ENCODE measurements at places on chromosomes 4 and X.

DNA sequence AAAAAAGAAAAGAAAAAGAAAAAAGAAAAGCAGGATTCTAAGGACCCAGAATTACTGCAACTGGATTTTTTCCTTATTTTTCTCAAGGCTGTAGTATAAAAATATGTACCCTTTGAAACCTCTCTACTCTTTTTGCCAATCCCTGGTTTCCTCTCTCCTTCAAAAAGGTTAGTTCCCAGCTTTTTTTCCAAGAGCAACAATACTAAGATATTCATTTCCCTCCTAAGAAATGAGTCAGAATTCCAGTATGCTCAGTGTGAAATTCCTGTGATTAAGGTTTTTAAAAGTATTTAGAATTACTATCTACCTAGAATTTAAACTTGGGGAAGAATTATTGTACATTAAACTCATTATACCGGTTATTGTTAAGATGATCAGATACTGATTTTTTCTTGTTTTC, 22.0 kb downstream of the SMIM14 start:
- DNase-seq: no peak

DNA sequence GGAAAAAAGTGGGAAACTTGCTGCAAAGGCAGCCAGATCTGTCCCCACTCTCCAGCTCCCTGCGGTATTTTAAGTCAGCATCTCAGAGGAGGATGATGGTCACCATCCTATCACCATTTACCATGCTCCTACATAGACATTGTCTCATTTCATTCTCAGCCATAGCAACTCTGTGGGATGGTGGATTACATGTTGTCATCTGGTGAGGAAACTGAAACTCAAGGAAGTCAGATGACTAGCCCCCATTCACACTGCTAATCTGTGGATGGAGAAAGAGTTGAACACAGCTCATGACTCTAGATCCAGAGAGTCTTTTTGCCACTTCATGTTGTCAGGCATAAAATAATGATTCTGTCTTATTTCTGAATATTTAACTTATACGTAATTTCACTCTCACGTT, 323.5 kb downstream of the PTTG2 start:
- no peak for DNase-seq

DNA sequence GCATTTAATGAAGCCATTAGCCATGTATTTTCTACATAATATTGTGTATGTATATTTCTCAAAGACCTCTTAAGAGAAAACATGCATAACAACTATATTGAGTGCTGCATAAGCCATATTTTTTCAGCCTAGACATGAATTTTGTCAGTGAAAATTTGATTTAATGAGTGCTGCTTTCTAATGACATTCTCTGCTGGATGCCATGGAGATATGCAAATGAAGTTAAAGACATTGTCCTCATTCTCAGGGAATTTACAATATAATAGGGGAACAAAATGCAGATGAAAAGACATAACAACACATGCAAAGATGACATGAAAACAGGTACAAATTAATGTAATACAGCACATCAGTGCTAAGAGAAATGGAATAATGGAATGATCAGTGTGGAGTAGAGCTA, 118.7 kb downstream of the ATOH1 start:
- no peak for DNase-seq

- no peak for DNase-seq
Observed at GRCh38 chrX:40623665-40624064, 437 bp downstream of the MPC1L start.

GRCh38 chrX:4094926-4095325, 381.5 kb upstream of the PRKX start:
- no peak for DNase-seq

- no peak for DNase-seq
Observed at GRCh38 chr4:142777045-142777743, 68.9 kb downstream of the INPP4B start.

DNA sequence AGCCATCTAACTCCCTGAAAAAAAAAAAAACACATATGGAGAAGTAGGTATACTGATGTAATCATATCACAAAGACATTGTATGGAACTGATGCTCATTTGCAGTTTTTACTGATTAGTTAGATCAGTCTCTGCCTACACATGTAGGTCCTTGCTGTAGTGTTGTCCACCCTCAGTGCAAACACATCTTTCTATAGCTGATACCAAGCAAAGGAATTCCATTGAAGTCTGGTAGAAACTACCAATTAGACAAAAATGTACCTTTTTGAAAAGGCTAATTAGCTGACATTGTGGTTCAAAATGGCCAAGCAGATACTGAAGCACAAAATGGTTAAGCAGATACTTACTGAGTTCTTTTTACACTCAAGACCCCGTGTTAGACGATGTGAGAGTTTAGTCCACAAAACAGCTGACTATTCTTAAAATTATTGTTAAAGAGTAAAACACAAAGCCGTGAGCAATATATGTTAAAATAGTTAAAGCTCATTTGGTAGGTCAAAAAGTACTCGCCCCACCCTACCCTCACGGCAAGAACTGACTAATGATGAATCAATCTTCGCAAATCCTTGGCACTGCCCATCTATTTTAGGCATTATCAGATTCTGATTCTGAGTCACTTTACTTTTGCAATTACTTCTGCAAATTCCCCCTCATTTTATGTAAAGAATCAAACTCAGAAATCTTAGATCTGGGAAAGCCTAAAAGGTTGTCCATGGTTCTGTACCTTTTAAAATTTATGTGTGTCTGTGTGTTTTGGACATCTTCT, 40.4 kb downstream of the COL4A6 start:
- DNase-seq: no peak

DNA sequence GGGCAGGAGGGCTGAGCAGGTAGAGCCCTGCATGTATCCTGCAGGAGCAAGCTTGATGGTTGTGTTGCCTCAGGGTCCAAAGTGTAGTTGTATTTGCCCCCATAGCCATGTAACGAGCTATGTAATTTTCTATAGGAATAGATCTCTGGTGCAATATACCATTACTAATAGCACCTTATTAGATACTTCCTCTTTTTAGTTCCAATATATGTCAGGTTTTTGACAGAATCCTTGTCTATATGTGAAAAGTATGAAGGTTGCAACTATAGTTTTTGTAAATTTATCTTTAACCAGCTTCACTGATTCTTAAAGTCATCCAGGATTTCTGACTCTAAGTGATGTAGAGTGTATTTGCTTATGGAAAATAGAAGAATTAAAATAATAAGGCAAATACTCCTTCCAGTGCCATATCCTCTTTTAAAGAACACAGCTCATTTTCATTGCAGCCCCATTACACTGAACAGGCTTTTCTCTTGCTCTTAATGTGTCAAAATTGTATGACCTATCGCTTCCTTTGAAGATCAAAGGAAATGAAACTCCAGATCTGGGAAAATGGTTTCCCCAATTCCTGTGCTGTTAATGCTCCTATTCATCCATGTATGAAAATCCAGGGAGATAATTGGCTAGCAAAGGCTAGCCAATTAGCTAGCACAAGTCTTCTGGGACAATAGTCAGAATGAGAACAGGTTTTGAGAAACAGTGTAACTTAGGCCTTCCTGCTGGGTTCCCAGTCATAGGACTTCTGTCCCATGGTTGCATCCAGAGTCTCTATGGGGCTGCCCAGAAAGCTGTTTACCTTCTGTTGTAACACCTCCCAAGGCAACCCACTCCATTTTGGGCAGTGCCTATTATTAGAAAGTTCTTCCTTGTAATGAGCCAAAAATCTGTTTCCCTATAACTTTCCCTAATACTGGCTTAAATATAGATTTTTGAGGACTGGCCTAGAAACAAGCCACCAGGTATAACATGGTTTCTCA, 90.6 kb downstream of the TSPAN7 start:
- DNase-seq: no peak

DNA sequence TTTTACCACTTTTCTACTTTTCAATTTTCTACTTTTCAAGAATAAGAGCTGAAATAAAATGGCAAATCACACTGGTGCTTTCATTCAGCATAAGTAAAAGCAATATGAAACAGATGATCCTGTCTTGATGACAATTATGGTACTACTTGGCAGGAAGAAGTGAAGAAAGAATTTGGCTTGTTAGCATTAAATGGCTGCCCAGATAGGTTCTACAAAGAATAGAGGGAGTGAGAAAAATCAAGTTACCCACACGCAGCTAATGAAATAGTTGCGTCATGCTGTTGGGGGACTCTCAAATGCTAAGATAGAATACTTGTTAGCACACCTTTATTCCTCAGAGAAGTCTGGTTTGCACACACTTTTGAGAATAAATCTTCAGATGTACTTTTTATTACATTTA, 12.5 kb upstream of the LCORL start:
- DNase-seq: no peak

GRCh38 chr4:83599183-83599582, 63.3 kb downstream of the GPAT3 start:
- DNase-seq: no peak

DNA sequence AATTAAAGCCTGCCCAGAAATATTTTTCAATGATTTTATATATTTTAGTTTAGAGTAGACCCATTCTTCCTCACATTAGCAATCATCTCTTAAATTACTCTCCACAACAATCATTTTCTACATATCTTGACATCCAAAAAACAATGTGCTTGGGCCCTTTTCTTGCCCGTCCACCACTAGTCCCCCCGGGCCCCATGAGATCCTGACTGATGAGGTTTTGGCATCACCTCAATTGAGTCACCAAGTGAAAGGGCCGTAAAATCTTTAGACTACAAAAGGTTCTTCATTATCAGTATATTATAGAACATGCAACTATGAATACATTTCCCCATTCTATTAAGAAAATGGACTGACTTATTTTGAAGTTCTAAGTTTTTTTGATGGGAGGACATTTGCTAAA, 4.0 kb upstream of the CDKL2 start:
- DNase-seq: no peak

GRCh38 chr4:101348995-101349800, 1.9 kb upstream of the PPP3CA start:
- peak; percentile 33 for DNase-seq

DNA sequence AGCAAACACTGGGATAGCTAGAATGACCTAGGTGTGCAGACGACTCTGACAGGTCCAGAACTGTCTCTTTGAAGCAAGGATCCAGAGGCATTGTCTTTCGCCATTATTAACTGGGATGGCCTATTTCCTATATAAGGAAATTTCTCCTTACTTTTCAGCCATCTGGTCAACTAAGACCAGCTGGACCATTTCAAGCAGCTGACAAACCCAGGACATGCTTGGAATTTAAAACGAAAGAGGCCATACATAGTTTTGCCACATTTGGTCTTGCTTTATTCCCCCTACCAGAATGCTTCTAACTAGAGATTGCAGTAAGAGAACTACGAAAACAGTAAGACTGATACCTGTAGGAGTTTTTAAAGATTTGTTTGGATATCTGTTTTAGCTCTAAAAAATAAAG, 87.0 kb downstream of the GLRA2 start:
- DNase-seq: no peak

- DNase-seq: no peak
Observed at GRCh38 chr4:52554612-52555355, 104.3 kb downstream of the USP46 start.

DNA sequence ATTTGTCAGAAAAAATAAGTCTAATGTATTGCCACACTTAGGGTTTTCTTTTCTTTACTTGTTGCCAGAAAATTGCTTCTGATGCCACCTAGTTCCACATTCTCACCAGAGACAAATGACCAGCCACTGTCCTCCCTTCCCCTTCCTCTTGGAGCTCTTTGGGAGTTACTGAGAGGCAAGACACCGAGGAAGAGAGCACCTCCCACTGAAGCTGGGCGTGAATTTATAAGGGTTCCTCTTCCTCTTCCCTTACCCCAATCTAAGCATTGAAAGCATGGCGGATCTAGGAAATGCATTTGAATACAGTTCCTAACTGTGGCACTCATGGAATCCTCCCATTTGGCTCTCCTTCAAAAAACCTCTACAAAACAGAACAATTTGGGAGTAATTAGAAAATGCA, 30.0 kb downstream of the ANXA3 start:
- DNase-seq: no peak

- DNase-seq: no peak
Observed at GRCh38 chr4:40998675-40999358, 215.5 kb downstream of the APBB2 start.

GRCh38 chr4:36081185-36081584, 163.1 kb downstream of the ARAP2 start:
- no peak for DNase-seq

DNA sequence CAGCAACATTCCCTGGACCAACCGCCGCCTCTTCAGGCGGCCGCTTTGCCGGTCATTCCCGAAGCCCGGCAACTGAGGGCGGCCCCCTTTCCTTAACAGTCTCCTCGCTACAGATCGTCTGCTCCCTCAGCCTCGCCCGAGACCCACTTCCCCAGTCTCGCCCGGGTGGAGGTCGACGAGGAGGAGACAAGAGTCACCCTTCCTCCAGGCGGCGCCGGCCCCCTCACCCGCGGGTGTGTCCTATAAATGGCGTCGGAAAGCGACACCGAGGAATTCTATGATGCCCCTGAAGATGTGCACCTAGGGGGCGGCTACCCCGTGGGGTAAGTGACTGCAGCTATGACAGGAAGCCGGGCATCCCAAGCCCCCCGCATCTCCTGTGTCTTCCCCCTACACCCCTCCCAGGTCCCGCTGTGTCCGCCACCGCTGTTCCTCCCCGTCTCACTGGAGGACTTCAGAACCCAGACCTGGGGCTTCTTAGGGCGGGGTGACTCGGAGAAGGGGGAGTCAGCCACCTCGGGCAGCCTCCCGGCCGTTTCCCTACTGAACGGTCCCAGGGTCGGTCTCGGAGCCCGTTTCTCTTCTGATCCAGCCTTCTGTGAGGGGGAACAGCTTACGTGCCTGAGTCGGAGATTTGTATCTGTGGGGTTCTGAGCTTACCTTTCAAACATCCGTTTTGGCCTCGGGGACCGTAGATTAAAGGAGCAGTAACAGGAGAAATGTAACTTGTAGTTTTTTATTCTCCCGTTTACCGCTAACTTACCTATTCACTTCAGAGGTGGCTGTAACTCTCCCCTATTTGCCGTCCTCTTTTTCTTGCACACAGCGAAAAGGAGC, 570 bp downstream of the WDR44 start:
- DNase-seq: peak; percentile 50

All from head of caudate nucleus (tissue), 42 donors.